ENCODE measurements at places on chromosomes 13 and 19. TPM values are rescaled to one million over a fixed set of nuclear protein-coding genes. Genes with fewer than 3 reads are reported as not detected.

DNA sequence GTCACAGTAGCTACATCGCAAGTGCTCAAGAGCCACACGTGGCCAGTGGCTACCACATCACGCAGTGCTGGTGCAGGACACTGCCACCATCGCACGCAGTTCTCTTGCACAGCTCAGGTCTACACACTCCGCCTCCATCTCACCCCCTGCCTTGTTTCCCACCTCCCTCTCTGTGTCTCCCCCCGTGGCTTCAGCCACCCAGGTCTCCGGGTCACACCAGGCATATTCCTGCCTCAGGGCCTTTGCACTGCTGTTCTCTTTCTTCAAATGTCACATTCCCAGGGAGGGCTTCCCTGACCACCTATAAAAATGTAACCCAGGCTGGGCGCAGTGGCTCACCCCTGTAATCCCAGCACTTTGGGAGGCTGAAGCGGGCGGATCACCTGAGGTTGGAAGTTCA is 10.6 kb downstream of the CCDC8 start:
- peaks cover 7% of the 10 kb centered on the region for H3K27me3 ChIP-seq
- peaks cover 24% of the 10 kb centered on the region for H3K4me1 ChIP-seq
- H3K36me3 ChIP-seq: no peaks in the 10 kb centered on the region
- no peak overlapping the region for H3K27ac ChIP-seq
- no peak overlapping the region for H3K4me3 ChIP-seq

GRCh38 chr13:41919031-41919740 is 41.7 kb downstream of the VWA8 start:
- H3K36me3 ChIP-seq: no peaks in the 10 kb centered on the region
- no peak overlapping the region for H3K4me3 ChIP-seq
- H3K27ac ChIP-seq: no peak overlapping the region
- no peak for DNase-seq

DNA sequence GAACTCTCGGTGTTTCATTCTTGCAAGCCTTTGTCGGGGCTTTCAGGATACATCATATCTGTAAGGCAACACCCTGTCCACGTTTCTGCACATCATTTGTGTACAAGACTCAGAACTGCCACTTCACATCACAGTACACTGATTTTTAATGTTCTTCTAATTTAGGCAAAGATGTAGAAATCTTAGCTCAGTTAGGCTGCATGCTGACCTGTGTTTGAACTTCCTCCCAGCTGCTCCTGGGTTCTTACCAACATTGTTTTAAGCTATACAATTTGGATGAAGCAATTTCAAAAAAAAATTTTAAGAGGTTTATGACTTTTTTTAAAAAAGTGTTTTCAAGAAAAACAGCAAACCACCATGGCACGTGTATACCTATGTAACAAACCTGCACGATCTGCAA is 1047.9 kb upstream of the SLC10A2 start:
- no peaks in the 10 kb centered on the region for H3K4me1 ChIP-seq
- no peaks in the 10 kb centered on the region for H3K27me3 ChIP-seq
- no peak overlapping the region for H3K27ac ChIP-seq
- H3K4me3 ChIP-seq: no peak overlapping the region
- DNase-seq: no peak

- no peaks in the 10 kb centered on the region for H3K27me3 ChIP-seq
- H3K36me3 ChIP-seq: no peaks in the 10 kb centered on the region
- no peak overlapping the region for H3K4me3 ChIP-seq
- DNase-seq: peak; percentile 56
These were observed 22.3 kb downstream of the OR10H3 start for GRCh38 chr19:15759962-15760565.

DNA sequence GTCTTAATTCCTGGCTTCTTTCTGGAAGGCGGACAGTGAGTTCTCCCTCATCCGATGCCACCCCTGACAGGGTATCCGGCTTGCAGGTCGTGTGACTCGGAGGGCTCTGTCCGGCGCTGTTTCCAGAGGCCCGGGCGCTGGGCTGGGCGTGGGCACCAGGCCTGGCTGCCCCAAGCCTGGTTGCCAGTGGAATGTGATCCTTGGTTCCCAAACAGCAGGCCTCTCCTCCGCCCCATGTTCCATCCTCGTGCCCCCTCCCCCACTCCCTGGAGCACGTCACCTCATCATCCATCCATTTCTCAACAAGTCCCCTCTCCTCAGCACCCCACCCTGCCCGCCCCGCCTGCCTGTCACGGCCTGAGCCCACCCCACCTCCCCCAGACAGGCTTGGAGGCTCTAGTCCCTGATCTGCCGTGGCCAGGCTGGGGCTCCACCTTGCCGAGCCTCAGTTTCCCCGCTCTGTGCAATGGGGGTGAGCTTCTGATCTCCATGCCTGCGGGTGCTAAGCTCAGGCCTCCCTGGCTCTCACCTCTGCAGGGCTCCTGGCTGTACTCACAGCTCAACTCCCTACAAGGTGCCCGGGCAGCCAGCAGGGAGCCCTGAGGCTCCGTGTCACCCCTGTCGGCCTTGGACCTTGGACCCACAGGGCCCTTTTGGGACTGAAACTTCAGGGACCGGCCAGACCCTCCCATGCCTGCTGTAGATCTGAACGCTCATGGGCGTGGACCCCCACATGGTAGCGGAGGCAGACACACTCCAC is 2.3 kb downstream of the TBXA2R start:
- peak overlapping the region; percentile 63 for H3K4me3 ChIP-seq
- H3K27me3 ChIP-seq: no peaks in the 10 kb centered on the region
- H3K4me1 ChIP-seq: peaks cover 44% of the 10 kb centered on the region
- no peak overlapping the region for H3K27ac ChIP-seq

DNA sequence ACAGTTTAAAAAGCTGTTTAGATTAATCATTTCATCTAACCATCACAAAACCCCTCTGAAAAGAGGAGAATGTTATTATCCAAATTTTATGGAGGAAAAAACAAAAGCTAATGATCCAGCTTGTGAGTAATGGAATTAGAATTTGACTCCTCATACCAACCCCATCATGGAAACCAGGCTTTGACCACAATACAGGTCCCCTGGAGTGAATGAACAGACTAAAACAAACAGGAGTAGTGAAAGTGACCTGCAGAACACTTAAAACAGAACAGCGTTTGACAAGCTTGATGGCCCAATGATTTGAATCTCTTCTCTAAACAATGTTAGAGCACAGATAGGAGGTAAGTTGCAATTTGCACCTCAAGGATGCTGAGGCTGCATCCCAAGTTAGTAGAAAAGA is 230.0 kb downstream of the DCT start:
- H3K36me3 ChIP-seq: no peaks in the 10 kb centered on the region
- H3K4me1 ChIP-seq: no peaks in the 10 kb centered on the region
- H3K4me3 ChIP-seq: no peak overlapping the region
- H3K27me3 ChIP-seq: no peaks in the 10 kb centered on the region

DNA sequence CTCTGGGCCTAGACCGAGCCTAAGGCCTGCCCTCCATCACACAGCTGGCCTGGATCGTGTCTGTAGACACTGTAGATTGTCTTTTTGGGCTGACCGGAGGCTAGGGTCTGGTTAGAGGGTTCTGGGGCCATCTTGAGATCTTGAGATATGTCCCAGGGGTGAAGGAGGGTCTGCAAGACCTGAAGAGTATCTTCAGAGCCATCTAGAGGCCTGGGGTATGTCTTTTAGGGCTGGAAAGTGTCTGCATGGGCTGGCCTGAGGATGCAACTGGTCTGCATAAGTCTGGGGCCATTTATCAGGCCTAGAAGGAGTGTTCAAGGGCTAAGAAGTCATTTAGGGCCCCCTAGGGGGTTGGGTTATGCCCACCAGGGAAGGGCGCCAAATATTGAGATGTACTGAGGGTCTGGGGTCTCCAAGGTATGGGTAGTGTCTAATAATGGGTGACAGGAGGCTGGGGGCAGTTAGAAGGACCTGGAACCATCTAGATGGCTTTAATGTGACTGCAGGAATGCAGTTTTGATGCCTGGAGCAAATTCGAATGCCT is 555 bp downstream of the SCAF1 start:
- DNase-seq: no peak
- H3K27me3 ChIP-seq: no peaks in the 10 kb centered on the region
- H3K4me3 ChIP-seq: peak overlapping the region; percentile 98
- peak overlapping the region; percentile 95 for H3K27ac ChIP-seq
- peaks cover 53% of the 10 kb centered on the region for H3K4me1 ChIP-seq

GRCh38 chr13:113794086-113794485 is 35.1 kb downstream of the TMEM255B start:
- H3K4me1 ChIP-seq: no peaks in the 10 kb centered on the region
- no peak overlapping the region for H3K27ac ChIP-seq
- H3K36me3 ChIP-seq: no peaks in the 10 kb centered on the region
- H3K27me3 ChIP-seq: no peaks in the 10 kb centered on the region

CGB2 gene
- not detected for total RNA-seq

SLC25A41 gene
- 0.49 TPM for total RNA-seq
